Stimulated activated CD4-positive, alpha-beta T cell treated with anti-CD3 and anti-CD28 coated beads, Interleukin-15, amount 100 ng/mL, for 48 hours (primary cell): ENCODE measurements at places on chromosomes 2 and 18.

DNA sequence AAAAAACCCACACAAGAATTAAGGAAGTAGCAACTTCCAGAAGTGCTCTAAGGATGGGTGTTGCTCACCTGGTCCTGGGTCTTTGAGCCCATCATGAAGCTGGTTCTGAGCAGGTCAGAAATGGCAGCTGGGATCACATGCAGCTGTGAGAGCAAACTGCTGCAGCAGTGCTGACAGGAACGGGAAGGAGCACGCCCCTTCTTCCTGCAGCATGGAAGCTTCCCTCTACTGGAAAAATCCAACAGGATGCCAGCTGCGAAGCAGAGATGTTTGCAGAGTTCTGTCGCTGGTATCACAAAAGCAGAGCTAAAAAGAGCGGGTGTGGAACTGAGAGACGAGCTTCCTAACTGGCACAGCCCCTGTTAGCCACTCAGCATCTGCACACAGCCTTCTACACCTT, 33.7 kb downstream of the EIF4E2 start:
- DNase-seq: no peak

DNA sequence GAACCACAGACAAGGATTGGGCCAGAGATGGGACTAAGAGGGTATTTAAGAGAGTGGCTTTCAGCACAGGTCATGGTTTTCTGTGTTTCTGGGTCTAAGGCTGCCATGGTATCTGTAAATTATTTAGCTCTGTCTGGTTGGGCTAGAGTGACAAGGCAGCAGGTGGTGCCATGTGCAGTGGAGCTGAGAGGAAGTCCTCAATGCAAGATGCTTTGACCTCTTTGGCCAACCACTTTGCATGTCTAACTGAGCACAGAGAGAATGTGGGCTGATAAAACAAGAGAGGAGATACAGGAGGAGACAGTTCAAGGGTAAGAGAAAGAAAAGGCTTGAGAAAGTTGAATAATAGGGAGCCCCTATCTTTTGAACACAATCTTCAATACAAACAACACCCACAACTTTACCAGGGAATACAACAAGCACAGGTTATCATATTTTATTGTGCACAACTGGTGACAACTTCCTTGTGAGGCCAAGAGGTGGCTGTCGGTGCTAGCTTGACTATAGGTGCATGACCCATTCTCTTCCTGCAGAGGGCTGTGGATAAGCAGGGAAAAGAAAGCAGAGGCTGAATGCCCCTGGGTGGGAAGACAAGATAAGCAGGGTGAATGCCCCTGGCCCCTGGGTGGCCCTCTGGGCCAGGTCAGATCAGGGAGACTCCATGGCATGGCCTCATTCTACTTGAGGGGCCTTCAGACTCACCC, 12.3 kb downstream of the FLACC1 start:
- no peak for DNase-seq

- no peak for DNase-seq
Observed at GRCh38 chr2:71452565-71452964, 796 bp upstream of the DYSF start.

GRCh38 chr2:18763338-18763737, 174.0 kb upstream of the NT5C1B start:
- no peak for DNase-seq

- no peak for DNase-seq
Observed at GRCh38 chr2:152462779-152463178, 127.8 kb downstream of the FMNL2 start.

GRCh38 chr2:168277276-168277675, 29.9 kb upstream of the STK39 start:
- DNase-seq: no peak

DNA sequence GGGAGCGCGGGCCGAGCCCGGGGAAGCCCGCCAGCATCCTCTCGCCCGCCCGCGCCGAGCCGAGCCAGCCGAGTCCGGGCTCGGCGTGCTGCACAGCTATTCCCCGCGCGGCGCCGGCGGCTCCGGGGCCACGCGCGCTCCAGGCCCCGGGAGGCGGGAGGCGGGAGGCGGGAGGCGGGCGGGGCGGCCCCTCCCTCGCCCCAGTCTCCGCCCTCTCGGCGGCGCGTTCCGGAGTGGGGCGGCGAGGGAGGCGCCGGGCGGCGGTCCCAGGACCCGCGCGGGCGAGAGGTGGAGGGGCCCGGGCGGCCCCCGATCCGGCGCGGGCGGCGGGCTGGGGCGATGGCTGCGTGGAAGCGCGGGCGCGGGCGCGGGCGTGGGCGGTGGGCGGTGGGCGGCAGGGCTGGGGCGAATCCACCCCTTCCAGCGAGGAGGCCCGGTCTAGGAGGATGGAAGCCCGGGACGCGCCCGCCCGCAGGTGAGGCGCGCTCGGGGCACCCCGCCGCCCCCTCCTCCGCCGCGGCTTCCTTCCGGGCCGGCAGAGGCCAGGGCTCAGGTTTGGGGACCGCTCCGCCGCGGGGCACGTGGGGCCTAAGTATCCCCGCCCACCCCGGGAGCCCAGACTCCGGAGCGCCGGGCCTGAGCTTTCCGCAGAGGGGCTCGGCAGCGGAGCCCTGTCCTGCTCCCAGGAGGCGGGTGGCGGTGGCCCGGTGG, at the start of gene ADCY3:
Gene ADCY3, minus strand, starts transcription at position 140 of the 711 bp plus-strand sequence. CDS start 1,250 bp downstream, outside the sequence.
- DNase-seq: peak; percentile 57
